NCI-H345 (cell line): ENCODE measurements at places on chromosomes 12 and 14.
A peak's percentile ranks its signal among the peaks of the same experiment; 100 is the strongest.

GRCh38 chr12:109783965-109784244 lies 49.3 kb downstream of the TRPV4 start:
- DNase-seq = no peak

DNA sequence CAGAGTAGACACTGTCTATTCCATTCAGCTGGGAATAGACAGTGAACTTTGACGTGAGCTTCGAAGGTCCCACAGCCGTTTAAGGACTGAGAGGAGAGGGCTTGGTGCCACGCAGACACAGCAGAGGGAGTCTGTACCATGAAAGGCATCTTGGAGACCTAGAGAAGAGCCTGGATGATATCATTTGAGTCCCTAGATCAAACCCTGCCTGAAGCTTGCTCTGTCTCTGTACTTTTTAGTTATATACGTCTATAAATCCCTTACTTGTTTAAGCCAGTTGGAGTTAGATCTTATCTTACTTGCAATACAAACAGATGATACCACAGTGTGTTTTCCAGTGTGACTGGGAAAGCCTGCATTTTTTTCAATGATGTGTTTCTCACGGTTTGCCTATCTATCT lies 128.9 kb upstream of the RTL1 start:
- no peak for DNase-seq

DNA sequence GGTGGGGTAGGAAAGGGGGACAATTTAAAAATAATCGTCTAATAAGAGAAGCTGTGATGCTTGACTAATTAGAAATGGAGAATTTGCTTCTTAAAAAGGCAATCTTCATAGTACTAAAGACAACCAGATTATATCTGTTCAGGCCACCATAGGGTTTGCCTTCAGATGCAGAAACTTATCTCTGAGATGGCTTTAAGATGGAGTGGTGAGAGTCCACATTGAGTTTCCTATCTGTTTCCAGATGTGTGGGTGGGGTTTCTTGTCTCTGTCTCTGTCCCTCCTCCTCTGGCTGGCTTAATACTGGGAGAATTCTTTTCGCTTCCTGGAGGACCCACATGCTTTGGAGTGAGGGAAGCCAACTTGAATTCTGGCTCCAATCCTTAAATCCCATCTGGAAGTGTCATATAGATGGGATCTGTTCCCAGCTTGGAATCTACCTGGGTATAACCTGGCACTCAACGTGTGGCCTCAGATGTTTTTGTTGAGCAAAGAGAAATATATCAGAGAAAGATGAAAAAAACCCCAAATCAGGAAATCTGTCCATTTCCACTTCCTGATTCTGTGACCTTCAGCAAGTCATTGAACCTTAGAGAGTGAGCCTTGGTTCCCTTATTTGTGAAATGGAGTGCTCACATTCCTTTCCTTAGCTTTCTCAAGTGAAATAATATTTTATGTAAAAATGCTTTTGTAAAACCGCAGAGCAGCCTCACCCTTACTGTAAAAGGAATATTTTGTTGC lies 66.4 kb downstream of the CHST11 start:
- no peak for DNase-seq

GRCh38 chr14:63737582-63738006 lies 9.7 kb upstream of the SGPP1 start:
- no peak for DNase-seq

- DNase-seq = no peak
Measured at GRCh38 chr12:6868211-6869048, 1.1 kb downstream of the TPI1 start.

DNA sequence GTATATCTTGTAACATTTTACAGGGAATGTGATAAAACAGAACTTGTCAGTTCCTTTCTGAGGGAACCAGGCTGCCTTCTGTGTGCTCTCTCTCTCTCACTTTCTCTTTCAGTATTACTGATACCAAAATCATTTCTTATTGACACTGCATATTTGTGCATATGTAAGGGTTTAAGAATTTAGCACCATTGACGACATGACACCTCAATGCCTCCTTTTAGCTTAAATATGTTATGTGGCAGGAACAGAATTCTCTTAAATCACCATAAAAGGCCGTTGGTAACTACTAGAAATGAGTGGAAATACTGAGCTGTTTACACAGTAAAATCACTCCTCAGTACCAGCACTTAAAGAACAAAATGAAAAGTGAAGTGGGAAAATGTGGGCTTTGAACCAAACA lies 457.7 kb upstream of the SYT1 start:
- DNase-seq = peak; percentile 35

GRCh38 chr12:89311703-89312293 lies 40.5 kb downstream of the DUSP6 start:
- DNase-seq = no peak

GRCh38 chr12:12791756-12792369 lies 6.4 kb downstream of the APOLD1 start:
- peak; percentile 42 for DNase-seq

DNA sequence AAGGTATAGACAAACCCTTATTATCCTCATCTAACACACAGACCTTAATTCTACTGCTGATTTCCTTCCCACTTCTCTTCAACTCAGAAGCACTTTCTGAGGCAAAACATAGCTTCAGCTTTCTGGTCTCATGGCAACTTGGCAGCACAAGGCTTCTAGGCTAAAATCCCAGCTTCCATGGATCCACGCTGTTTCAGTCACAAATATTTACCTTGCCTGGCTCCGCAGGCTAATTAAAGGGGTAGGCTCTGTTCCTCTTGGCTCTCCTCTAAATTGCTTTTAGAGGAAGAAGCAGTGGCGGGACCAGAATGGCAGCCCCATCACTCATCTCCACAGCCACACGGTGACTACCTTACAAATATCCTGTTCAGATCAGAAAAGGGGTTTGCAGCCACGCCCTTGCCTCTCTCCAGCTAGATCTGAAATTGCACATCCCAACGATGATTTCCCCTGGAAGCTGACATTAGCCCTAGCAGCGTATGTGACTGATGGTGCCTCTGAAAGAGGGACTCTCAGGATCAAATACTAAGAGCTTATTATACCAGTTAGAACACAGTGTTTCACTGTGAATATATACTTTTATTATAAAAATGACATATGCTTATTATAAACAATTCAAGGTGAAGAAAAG lies 221.5 kb upstream of the NUDT4 start:
- DNase-seq = peak; percentile 72

DNA sequence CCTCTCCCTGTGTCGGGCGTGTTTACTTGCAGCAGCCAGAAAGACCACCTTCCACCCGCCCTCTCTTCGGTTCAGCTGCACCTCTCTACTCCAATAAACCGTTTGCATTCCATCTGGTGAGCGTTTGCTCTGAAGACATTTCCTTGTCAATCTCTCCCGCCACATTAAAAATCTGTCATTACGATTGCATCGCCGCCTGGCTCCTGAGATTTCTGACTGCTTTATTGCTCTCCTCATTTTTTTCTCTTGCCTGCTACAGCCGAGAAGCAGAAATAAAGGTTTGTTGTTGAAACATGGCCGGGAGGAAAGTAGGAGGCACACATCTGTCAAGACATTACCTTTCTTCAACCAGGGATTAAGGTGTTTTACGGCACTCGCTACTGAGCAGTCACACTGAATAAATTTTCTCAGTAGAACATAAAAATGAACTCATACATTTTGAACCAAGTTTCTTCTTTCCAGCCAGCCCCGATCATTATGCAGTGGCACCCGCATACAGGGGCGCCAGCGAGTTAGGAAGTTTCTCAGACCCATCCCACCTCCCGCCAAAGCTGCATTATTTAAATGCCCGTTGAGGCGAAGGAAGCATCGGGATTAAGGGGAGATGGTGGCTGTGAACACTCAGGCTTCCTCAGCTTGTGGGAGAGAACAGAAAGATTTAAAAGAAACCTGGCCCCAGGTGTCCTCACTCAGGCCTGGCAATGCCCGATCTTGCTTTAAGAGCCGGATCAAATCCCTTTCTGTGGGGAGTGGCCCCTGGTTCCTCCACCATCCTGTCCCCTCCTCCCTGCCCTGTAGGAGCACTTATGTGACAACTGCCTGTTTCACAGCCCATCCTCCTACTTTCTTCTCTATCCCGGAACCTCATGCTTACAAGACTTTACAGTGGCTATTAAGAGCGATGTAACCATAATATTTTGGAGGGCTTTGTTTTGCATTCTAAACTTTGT lies 1108.9 kb downstream of the BCL11B start:
- DNase-seq = no peak

- no peak for DNase-seq
Measured at GRCh38 chr12:88241862-88242570, 99.9 kb downstream of the TMTC3 start.

- no peak for DNase-seq
Measured at GRCh38 chr12:88237954-88238353, 95.8 kb downstream of the TMTC3 start.

DNA sequence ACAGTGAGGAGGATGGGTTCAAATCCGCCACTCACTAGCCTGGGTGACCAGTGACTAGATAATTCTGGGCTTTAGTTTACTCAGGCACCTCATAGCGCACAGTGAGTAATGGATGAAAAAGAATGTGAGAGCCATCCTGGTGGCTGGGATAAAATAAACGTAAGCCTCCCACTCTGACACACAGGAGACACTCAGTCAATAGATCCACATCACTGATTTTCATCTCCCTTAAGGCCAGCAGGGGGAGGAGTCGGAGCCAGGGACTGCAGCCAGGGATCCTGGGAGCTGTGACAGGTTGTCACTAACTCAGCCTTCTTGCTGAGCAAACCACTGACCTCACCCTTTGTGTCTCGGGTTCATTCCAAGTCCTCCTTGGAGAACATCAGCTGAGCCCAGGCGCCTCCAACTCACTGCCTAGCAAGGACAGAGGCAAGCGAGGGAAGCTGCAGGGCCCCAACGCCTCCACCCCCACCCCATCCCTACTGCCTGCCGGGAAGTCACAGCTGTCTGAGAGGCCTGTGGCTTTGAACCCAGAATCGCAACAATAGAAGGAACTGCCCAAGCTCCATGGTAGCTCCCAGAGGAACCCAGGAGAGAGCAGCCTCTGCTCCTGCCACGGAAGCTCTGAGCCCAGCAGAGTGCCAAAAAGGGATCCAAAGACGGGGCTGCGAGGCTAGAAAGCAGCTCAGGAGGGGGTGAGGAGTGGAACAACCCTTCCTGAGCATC lies 30.7 kb downstream of the PXN start:
- peak; percentile 42 for DNase-seq

DNA sequence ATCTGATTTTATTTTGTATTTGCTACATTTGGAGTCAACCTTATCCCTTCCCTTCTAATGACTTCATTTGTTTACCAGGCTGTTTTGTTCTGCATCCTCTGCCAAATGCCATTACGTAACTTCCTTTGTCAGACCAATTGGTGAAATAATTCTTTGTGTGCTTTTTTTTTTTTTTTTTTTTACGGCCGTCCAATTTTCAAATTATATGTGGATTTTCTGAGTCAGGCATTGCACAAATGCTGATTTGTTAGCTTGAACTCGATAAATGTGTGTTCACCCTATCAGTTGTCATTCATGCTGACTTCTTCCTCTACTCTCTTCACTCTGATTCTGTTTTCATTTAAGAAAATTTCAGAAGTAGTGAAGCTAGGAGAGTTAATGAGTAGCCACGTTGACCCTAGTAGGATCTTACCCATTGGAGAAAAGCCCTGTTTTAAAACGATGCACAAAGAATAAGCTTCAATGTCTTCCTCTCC lies 386.2 kb downstream of the DIO2 start:
- no peak for DNase-seq

- peak; percentile 43 for DNase-seq
Measured at GRCh38 chr12:19643635-19644034, 204.3 kb downstream of the AEBP2 start.

DNA sequence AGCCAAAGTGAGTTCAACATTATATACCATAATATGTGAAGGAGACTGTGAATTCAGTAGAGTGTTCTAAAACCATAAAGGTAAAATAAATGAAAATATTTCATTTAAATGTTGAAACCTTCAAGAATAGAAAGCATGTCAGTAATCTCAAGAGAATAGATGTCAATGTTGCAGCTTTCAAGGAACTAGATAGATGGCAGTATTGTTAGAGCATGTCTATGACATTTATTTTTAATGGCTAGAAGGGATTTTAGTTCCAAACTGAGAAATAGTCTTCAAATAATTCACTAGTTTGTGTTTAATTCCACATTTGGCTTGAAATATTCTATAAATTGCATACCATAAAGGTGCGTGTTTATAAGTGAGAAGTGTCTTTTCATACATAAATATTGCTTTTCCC lies 326.5 kb downstream of the FLRT2 start:
- DNase-seq = no peak

GRCh38 chr12:70427611-70428010 lies 61.5 kb downstream of the KCNMB4 start:
- DNase-seq = no peak

- DNase-seq = no peak
Measured at GRCh38 chr12:129036135-129036534, 182.9 kb downstream of the GLT1D1 start.

DNA sequence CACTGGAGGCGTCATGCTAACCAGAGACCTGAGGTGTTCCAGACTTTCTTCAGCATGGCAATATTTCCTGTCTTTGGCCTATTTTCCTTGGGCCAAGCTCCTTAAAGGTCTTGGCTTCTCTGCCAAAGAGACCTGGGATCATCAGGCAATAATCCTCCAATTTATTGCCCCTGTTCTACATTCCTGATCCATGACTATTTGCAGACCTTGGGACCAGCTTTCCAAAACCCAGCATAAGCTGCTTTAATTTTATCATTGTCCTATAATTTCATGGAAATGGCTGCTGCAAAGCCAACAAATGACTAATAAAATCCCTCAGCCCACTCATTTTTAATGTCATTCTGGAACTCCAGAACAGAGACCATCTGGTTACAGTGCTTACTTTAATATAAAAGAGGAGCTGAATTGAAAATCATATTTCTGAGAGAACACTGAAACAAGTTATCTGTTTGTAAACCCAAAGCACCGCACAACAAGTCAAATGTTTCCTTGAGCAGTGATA lies 166.9 kb upstream of the BTG1 start:
- no peak for DNase-seq

GRCh38 chr14:64221391-64222003 lies 72.7 kb downstream of the ESR2 start:
- DNase-seq = no peak

DNA sequence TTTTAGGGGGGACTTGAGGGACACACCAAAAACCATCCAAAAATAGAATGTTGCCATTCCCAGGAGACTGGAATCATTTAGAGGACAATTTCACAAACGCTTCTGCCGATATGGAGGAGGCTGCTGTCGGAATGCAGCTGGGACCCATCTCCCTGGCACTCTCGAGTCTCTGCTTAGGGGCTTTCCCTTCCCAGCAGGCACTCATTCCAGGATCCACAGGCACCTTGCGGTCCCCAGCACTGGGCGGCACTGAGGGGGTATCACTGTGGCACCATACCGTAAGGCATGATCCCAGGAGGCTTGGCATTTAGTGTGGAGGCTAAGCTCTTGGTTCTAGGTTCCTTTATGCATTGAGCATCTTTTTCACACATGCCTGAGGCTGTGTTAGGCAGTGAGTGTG lies 36.6 kb upstream of the LTBP2 start:
- DNase-seq = no peak

- no peak for DNase-seq
Measured at GRCh38 chr14:96829791-96830190, 32.6 kb downstream of the VRK1 start.

GRCh38 chr14:99579120-99579836 lies 24.7 kb downstream of the CCDC85C start:
- no peak for DNase-seq

GRCh38 chr12:49051373-49051764 lies 9.2 kb downstream of the KMT2D start:
- DNase-seq = no peak
